A673 (cell line): ENCODE measurements at places on chromosomes 4 and X.
A peak's percentile ranks its signal among the peaks of the same experiment; 100 is the strongest.

GRCh38 chr4:100290585-100290984, 100.3 kb upstream of the DDIT4L start:
- no peak overlapping the region for H3K4me3 ChIP-seq
- no peaks in the 10 kb centered on the region for H3K4me1 ChIP-seq
- DNase-seq: no peak
- no peaks in the 10 kb centered on the region for H3K27me3 ChIP-seq
- H3K27ac ChIP-seq: no peak overlapping the region

DNA sequence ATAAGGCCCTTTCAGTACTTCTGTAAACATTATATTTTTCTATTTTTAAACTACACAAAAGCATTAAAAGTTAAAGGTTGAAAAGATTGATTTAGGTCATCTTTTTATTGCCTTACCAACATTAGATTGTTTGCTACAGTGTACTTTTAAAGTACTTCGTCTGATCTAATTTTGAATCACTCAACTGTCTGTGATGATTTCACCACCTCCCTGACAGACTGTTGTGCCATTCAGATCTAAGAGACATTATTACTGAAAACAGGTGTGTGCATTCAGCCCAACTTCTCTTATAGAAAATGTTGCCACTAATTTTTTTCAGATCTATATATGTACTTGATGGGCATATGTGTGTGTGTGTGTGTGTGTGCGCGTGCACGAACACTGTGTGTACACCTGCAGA, 39.3 kb downstream of the GASK1B start:
- H3K4me3 ChIP-seq: no peak overlapping the region
- H3K36me3 ChIP-seq: no peaks in the 10 kb centered on the region
- no peak overlapping the region for H3K27ac ChIP-seq

DNA sequence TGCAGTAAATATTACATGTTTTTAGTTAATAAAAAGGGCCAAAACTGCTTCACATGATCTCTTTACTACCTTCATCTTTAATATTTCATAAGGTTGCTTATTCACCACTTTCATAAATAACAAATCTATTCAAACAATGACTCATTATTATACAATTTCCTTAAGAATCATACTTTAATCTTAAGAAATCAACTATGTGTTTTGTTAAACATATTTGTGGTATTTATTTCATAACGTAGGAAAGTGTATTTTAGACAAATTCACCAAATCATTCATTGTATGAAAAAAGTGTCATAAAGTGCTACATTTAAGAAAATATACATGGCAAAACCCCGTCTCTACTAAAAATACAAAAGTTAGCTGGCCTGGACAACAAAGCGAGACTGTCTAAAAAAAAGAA, 150.5 kb upstream of the RXFP1 start:
- no peaks in the 10 kb centered on the region for H3K4me1 ChIP-seq
- no peak for DNase-seq
- H3K36me3 ChIP-seq: no peaks in the 10 kb centered on the region
- no peak overlapping the region for H3K27ac ChIP-seq

- H3K27me3 ChIP-seq: no peaks in the 10 kb centered on the region
- no peaks in the 10 kb centered on the region for H3K4me1 ChIP-seq
- no peak overlapping the region for H3K27ac ChIP-seq
- no peak overlapping the region for H3K4me3 ChIP-seq
Measured at GRCh38 chr4:127448986-127449385, 183.8 kb upstream of the INTU start.

DNA sequence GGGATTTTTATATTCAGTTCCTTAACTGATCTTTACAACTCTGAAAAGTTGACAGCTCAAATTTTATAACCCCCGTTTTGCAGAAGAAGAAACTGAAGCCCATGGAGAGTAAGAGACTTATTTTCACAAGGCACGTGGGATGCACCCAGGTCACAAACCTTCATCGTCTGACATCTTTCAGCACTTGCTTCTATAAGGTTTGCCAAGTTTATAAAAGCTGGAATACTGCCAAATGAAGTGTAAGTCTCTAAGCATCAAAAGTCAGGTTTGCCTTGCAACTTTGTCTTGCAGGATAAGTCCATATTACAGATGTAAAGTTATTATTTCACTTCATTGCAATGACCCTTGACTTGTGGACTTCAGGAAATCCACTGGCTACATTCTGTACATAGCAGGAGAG, 6.3 kb upstream of the KCNIP4 start:
- no peaks in the 10 kb centered on the region for H3K36me3 ChIP-seq
- no peak for DNase-seq
- peaks cover 5% of the 10 kb centered on the region for H3K27me3 ChIP-seq
- H3K4me1 ChIP-seq: no peaks in the 10 kb centered on the region
- no peak overlapping the region for H3K4me3 ChIP-seq

- no peak overlapping the region for H3K27ac ChIP-seq
- no peaks in the 10 kb centered on the region for H3K4me1 ChIP-seq
- no peaks in the 10 kb centered on the region for H3K36me3 ChIP-seq
Measured at GRCh38 chrX:7435822-7436221, 287.9 kb upstream of the PUDP start.

GRCh38 chrX:39262641-39263040, 461.4 kb downstream of the MID1IP1 start:
- no peak overlapping the region for H3K27ac ChIP-seq
- no peaks in the 10 kb centered on the region for H3K4me1 ChIP-seq
- H3K36me3 ChIP-seq: no peaks in the 10 kb centered on the region
- H3K27me3 ChIP-seq: no peaks in the 10 kb centered on the region
- no peak overlapping the region for H3K4me3 ChIP-seq

GRCh38 chr4:3524349-3524748, 7.9 kb downstream of the LRPAP1 start:
- no peaks in the 10 kb centered on the region for H3K27me3 ChIP-seq
- peaks cover 41% of the 10 kb centered on the region for H3K36me3 ChIP-seq
- H3K27ac ChIP-seq: no peak overlapping the region

DNA sequence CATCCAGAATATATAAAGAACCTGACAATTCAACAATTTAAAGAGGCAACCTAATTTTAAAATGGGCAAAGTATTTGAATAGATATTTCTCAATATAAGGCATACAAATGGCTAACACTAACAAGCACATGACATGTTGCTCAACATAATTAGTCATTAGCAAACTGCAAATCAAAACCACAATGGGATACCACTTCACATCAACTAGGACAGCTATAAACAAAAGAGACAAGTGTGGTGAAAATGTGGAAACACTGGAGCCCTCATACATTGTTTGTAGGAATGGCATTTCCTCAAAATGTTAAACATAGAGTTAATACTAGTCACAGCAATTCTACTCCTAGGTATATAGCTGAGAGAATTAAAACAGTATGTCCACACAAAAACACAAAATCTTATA, 96.7 kb downstream of the CORIN start:
- no peaks in the 10 kb centered on the region for H3K36me3 ChIP-seq
- H3K27me3 ChIP-seq: no peaks in the 10 kb centered on the region
- no peak overlapping the region for H3K27ac ChIP-seq
- H3K4me1 ChIP-seq: no peaks in the 10 kb centered on the region
- DNase-seq: no peak

GRCh38 chr4:128782076-128782715, 27.3 kb upstream of the JADE1 start:
- DNase-seq: peak; percentile 43
- no peak overlapping the region for H3K4me3 ChIP-seq

DNA sequence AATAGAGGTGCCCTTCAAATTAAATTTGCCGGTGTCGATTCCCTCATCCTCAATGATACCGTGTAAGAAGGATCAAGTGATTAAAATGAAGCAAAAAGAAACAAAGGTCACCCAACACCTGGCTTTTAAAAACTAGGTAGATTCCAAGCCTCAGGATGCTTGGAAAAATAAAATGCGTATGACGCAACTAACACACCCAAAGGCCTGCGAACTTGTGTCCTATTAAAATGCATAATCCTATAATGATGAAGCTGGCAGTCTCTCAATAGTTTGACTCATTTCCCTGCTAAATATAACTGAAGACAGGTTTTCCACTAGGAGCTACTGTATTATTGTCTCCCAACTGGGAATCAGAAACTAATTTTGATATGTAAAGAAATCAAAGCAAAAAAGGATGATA, 263.2 kb downstream of the DHX15 start:
- no peaks in the 10 kb centered on the region for H3K27me3 ChIP-seq
- H3K4me1 ChIP-seq: peaks cover 9% of the 10 kb centered on the region
- no peaks in the 10 kb centered on the region for H3K36me3 ChIP-seq
